SW 1271 (cell line): ENCODE measurements at places on chromosomes 7 and 10.

DNA sequence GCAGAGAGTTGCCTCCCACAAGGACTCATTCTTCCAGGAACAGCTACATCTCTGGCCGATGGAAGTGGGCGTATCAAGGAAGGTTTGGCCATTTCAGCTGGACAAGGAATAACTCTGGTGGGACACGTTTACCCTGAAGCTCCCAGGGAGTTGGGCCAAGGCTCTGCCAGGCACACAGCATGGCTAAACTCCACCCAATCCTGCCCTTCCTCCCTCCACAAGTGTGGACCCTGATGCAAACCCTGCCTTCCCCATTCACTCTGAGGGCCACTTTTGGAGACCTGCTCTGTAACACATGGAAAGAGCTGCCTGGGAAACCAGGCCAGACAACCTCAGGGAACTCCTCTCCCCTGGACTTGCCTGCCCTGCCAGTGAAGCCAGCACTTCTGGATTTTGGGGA lies 407.8 kb upstream of the FOXK1 start:
- DNase-seq = no peak

DNA sequence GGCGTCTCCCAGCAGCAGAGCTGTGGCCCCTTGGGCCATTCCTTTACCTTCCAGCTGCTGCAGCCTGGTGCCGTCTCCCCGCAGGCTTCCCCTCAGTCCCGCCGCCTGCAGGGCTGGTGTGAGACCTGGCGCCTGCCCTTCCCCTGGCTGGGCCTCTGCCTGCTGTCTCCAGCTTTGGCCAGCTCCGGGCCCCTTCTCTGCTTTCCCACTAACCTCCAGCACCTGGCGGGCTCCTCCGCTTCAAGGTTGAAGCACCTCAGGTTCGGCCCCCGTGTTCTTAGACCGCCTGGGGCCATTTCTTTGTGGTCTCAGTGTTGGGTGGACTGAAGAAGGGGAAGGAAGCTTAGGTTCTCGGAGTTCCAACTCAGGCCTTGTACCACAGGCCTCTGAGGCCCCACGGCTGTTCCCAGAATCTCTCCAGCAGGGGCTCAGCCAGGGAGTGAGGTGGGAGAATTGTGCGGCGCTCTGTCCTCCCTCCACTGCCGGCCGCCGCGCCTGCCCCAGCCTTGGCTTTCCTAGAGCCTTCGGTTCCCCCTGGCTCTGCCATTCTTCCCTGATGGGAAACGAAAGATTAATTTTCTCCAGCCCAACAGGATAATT lies 30.3 kb downstream of the GBX1 start:
- DNase-seq = no peak

DNA sequence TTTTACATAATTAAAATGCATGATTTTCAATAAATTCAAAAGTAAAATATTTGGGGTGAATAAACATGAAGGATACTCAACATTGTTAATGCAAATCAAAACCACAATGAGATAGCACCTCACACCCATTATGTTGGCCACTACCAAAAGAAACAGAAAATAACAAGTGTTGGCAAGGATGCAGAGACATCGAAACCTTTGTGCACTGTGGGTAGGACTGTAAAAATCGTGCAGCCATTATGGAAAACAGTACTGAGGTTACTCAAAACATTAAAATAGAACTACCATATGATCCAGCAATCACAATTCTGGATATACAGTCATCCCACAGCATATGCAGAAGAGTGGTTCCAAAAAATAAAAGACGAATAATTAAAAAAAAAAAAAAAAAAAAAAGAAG lies 13.1 kb downstream of the EZH2 start:
- no peak for DNase-seq

- no peak for DNase-seq
These were observed 557.1 kb downstream of the KCNMA1 start for GRCh38 chr10:77080361-77081027.

- DNase-seq = no peak
These were observed 50.2 kb upstream of the AKR1E2 start for GRCh38 chr10:4775808-4776207.

GRCh38 chr7:12458520-12459131 lies 55.0 kb upstream of the VWDE start:
- DNase-seq = peak; percentile 65

GRCh38 chr10:18689498-18689897 lies 30.3 kb downstream of the ARL5B start:
- DNase-seq = peak; percentile 35

- DNase-seq = peak; percentile 54
These were observed 3.5 kb upstream of the CFAP58 start for GRCh38 chr10:104350127-104350635.

DNA sequence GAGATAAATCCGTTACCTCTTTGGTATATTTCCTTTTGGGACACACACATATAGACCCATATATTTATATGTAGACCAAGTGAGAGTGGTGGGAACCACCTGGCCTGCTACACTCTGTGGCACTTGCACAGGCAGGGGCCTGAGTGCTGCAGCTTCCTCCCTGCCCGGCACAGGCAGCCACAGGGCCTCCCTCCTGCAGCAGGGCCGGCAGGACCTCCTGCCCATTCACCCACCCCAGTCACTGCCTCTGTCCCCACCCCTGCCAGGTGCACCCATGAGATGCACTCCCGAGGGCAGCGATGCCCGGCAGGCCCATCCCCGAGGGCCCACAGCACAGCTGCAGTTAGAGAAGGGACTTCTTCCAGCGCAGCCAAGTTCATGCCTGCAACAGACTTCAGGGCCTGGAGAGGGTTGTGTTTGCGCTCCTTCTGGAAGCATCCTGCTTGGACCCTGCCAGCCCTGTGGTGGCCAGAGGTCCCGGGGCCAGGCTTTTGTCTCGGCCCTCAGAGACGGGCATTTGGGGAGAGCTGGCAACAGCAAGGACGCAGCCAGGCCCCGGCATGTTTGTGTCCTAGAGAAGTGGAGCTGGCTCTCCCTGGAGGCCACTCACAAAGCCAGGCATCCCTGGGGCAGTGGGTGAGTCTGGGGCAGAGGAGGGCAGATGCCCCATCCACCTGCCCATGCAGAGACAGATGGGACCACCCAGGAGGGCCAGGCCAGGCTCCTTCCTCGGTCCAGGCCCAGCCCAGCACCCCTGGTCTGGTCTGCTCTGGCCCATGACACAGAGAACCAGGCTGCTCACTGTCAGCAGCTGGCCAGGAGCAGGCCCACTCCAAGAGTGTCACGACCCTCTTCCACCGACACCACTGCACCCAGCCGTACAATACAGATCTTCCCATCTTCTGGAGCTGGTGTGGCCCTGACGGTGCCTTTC lies 41.4 kb downstream of the PWWP2B start:
- no peak for DNase-seq

DNA sequence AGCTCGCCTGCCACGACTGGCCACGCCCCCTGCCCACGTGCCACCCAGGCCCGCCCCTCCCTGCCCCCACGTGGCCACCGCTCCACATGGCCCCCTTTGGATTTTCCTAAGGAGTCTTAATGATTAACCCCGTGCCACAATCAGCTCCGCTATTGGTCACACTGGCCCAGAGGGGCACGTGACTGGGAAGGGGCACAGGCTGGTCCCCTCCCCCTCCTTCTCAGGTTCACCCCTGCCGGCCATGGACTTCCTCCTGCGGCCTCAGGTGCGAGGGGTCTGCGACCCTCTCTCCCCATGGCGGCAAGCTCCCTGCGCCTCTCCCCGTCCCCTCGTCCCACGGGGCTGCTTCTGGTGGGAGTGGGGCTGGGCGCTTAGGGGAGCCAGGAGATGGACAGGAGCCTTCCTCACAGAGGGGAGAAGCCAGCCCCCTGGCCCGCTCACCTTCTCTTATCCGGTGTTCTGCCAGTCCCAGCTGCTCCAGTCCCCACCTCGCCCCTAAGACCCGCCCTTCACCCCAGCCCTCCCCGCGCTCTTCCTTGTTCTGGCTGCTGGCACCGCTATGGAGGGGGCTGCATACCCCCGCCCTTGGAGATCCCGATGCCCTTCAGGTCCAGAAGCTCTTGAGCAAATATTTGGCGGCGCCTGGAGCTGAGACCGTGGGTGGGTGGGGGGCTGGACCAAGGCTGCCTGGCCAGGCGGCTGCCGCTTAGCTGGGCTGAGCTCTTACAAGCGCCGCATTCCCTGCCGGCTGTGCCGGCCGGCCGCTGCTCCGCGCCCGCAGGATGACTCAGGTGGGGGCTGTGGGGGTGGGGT lies 3.2 kb downstream of the SLC4A2 start:
- no peak for DNase-seq

DNA sequence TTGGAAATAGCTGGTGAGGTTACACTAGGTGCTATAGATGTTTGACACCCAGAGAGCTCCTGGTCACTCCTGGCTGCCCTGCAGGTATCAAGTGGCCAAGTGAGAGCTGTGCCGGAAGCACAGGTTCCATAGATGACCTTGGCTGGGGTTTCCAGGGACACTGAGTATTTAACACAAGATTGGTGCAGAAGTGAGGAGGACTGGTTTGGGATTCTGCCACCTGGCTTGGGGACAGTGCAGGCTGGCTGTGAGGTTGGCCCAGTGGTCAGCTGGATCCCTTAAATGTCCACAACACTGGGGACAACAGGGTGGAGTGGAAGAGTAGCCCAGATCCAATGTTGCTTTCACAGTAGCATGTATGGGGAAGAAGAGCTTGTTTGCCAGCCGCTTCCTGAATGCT lies 5.3 kb upstream of the ACHE start:
- DNase-seq = no peak

DNA sequence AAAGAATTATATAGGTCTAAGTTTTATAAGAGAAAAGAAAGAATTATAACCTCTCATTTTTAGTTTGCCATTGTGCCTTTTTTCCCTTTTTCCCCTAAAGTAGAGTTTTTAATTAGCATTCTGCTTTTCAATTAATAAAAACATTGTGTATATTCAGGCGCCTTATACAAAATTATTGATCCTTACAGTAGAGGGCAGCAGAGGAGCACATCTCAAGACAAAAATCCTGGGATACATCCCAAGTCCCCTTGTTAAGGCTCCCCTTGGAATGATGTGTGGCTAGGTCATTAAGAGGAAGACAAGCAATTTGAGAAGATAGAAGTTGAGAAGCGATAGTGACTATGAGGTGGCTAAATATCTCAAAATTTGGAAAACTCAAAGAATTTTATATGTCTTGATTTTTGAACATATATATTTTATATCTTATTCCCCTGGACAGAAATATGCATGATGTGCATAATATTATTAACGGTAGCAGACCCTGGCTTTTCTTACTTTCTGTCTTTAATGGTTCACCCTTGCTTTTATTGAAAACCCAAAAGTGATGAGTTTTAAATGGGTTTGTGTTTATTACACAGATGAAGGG lies 19.1 kb upstream of the TPK1 start:
- no peak for DNase-seq

GRCh38 chr7:155724327-155725005 lies 80.0 kb downstream of the RBM33 start:
- DNase-seq = no peak

- DNase-seq = no peak
These were observed 709.1 kb upstream of the FZD8 start for GRCh38 chr10:36351159-36351558.

DNA sequence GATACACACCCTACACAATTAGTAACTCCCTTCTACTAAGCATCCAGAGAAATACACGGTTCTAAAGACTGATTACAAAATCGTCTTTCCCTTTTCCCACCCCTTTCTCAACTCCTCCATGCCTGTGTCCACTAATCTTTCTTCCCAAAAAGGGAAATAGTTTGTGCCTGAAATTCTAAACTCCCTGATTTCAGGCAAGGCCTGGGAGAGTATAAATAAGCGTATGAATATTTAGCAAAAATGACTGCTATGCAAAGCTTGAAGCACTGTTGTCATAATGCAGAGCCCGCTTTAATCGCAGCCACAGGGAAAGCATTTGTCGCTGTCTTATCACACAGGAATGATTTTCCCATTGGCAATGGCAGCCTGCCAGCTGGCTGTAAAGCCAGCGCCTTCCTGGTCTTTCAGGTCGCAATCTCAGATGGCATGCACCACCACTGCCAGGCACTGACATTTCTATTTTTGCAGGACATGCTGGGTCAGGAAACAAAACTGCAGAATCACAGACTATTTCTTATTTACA lies 142.9 kb upstream of the PCGF5 start:
- DNase-seq = no peak

GRCh38 chr10:17077346-17077781 lies 52.2 kb downstream of the CUBN start:
- DNase-seq = no peak

DNA sequence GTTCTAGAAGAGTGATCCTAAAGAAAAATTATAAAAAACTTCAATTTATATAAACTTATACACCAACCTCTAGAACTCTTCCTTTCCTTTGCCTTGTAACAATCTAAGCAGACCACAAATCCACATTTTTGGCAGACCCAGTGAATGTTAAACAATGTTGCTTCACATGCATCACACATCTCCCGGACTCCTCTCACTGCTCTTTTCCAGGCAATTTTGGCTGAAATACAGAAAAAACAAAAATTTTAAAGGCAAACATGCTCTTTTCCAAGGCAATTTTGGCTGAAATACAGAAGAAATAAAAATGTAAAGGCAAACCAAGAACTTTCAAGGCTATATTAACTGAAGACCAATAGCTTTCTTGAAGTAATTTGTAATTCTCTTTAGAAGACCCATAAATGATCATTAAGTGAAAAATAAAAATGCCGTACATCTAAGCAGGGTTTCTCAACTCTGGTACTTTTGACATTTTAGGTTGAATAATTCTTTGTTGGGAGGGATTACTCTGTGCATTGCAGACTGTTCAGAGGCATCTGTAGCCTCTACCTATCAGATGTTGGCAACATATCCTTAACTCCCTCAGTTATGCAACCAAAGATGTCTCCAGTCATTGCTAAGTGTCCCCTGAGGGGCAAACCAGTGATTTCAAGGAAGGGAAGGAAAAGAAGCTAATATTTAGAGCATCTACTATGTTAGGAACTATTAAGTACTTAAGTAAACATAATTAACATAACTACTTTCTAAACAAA lies 64.4 kb downstream of the NRBF2 start:
- no peak for DNase-seq

DNA sequence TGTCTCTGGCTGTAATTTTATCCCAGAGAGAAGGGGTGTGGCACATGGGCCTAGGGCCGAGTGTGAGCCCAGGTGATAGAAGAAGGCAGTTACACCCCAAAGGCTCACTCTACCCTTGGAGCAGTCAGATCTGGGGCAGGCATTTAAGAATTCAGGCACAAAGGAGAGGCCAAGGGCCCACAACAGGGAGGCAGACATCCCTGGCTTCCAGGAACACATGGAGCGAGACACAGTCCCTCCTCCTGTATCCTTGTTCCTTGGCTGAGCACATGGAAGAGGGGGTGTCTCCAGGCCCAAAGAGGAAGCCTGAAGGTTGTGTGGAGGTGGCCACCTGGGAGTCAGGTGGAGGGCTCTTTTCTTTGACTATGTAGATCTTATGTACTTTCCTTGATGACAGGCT lies 286.2 kb downstream of the RPS24 start:
- no peak for DNase-seq

- DNase-seq = peak; percentile 34
These were observed 15.2 kb upstream of the FRMPD2 start for GRCh38 chr10:48289501-48290238.

- DNase-seq = no peak
These were observed 1196.2 kb upstream of the C7orf33 start for GRCh38 chr7:147394329-147394728.

- no peak for DNase-seq
These were observed 92.6 kb downstream of the AHCYL2 start for GRCh38 chr7:129317450-129317849.

GRCh38 chr7:31043051-31043471 lies 9.0 kb upstream of the ADCYAP1R1 start:
- no peak for DNase-seq
